ENCODE measurements at places on chromosomes 5 and 9. TPM values are rescaled to one million over a fixed set of nuclear protein-coding genes. Genes with fewer than 3 reads are reported as not detected.

GRCh38 chr9:68488126-68488525 lies 52.6 kb downstream of the TMEM252 start:
- no peak for DNase-seq

- DNase-seq = no peak
Measured at GRCh38 chr9:114034196-114034595, 43.9 kb downstream of the AMBP start.

GRCh38 chr9:134602547-134603362 lies 38.8 kb upstream of the COL5A1 start:
- DNase-seq = no peak

The PLAC8L1 gene
- not detected for total RNA-seq

The PCDHGC3 gene
- total RNA-seq = 36.1 TPM
